ENCODE measurements at places on chromosomes 11 and 22.

DNA sequence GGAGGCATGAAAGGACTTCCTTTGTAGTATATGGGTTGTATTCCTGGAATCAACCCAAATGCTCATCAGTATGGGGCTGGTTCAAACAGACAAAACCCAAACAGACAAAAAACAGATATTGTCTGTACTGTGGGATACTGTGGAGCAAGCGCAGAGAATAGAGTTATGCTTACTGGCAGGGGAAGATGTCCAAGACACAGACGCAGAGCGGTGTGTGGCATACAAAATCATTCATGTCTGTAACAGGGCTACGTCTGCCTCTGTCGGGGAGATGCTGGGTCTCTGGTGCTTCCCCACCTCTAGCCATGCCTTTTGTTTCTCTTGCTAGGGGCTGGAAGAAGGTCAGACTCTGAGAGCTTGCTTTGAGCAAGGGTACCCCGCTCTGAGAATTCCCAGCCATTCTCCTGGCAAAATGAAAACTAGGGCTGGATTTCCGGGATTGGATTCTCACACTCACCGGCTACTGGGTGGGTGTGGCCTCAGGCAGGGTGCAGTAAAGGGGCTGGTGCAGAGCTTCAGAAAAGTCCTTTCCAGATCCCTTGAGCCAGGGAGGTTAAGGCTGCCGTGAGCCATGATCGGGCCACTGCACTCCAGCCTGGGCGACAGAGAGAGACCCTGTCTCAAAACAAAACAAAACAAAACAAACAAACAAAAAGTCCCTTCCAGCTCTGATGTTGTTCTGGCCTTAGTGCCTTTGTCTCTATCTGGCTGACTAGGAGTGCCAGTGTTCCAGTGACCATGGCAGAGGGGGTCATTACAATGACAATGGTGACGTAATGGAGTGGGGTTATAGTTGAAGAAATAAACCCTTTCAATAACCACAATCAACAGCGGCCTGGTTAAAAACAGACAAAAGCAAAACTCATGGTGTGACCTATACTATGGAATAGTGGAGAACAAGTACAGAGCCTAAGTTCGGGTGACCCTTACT is 2.9 kb upstream of the ABCC8 start:
- no peak for DNase-seq

- DNase-seq, result no peak
Measured at GRCh38 chr22:38033522-38034277, 23.5 kb upstream of the PICK1 start.

- peak; percentile 4 for DNase-seq
Measured at GRCh38 chr11:19200410-19201201, 1.2 kb downstream of the CSRP3 start.

DNA sequence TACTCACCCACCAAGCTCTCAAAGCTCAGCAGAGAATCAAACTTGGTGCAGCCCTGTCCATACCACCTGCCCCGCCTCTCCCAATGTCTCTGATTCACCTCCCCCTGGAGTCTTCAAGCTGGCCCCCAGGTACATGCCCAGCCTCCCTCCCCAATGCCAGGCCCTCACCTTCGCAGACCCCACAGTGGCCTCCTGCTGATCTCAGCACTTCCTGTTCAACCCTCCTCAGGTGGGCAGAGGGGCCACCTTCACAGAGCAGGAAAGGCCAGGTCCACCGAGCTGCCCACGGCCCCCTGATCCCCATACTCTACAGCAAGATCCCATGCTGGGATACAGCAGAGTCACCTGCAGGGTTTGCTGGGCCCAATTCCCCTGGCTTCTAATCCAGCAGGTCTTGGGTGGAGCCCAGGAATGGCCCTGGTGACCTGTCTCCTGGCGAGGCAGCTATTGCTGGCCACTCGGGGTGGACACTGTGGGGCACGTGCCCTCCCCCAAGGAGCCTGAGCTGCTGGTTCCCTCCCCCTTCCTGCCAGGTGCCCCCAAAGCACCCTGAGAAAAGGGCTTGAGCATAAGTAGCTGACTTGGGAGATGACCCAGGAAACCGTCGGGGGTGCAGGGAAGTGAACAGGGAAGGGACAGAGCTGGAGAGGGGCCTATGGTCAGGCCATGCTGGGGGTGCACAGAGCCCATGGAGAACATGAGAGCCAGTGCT is 150.7 kb downstream of the BRD1 start:
- no peak for DNase-seq

DNA sequence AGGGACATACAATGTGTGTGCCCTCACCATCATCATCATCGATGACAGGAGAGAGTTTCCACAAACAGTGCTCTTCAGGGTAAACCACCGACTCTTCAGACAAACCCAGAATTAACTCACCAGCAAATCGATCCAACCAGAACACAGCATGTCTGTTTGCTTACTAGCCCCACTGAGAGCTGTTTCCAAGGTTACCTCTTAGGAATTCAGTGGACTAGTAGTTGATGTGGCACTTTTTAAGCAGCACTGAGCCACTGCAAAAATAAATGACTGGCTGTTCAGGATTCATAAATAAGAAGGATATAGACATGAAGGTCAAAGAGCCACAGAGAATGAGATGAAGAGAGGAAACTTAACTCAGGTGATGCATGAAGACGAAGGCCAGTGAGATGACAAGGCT is 83.1 kb downstream of the PARVA start:
- no peak for DNase-seq

- no peak for DNase-seq
Measured at GRCh38 chr22:22822106-22822505, 65.5 kb upstream of the IGLL5 start.

DNA sequence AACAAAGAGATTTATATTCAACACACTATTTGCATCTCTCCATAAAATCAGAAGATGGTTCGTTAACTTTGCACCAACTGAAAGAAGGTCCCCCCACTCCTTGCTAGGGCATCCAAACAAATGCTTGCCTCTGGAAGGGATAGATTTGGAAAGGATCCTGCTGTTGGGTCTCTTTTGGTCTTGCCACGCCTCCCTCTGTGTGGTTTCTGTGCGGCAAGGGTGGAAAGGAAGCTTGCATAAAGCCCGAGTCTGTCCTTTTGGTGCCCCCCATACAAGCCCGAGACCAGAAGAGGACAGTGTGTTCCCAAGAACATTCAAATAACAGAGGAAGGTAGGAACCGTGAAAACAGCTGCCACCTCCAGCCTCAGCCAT is 15.1 kb downstream of the SCGB1A1 start:
- DNase-seq, result no peak

DNA sequence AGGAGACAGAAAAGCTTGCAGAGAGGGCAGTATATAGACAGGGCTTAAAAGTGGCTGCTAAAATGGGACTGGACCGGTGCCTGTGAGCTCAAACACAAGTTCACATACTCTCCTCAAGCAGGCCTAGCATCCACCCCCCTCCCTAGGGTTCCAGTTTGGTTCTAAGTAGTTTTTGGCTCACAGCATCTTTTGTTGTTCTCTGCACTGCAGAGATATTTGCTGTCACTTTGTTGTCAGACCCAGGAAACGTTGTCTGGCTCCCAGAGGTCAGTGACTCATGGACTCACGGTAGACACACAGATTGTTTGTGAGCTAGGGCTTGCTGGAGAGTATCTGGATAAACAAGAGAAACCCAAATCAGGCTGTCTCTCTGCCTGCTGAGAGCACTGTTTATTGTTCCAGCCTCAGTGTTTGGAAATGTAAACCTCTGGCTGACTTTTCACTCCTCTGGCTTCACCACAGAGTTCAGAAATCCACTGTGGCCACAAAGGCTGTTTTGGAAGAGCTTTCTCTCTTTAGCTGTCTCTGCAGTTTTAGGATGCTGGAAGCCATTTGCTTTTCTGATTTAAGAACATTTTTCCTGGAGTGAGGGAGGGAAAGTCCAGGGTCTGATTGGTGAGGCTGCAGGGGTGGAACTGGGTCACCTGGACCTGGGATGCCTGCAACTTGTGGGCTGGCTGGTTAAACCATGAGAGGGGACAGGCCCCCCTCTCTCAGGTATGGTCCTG is 303.7 kb upstream of the PLET1 start:
- no peak for DNase-seq

Data from suppressor macrophage treated with lipopolysaccharide for 4 hours (primary cell).